ENCODE measurements at places on chromosomes 2 and 18. TPM values are rescaled to one million over a fixed set of nuclear protein-coding genes. Genes with fewer than 3 reads are reported as not detected.
A peak's percentile ranks its signal among the peaks of the same experiment; 100 is the strongest.

Gene EGR4
- 0.06 TPM for total RNA-seq

Gene LYPD6
- total RNA-seq, result 10.7 TPM

Gene ALK
- total RNA-seq, result 0.88 TPM

GRCh38 chr18:75654851-75655751, 227.6 kb upstream of the SMIM21 start:
- H3K36me3 ChIP-seq, result no peaks in the 10 kb centered on the region
- H3K4me1 ChIP-seq, result no peaks in the 10 kb centered on the region
- no peak for DNase-seq
- no peak overlapping the region for H3K4me3 ChIP-seq
- H3K27me3 ChIP-seq, result no peaks in the 10 kb centered on the region

GRCh38 chr2:41853427-41854191, 194.2 kb upstream of the PKDCC start:
- H3K36me3 ChIP-seq, result no peaks in the 10 kb centered on the region
- DNase-seq, result peak; percentile 76
- H3K4me1 ChIP-seq, result no peaks in the 10 kb centered on the region
- H3K27me3 ChIP-seq, result peaks cover 23% of the 10 kb centered on the region
- H3K4me3 ChIP-seq, result no peak overlapping the region
- no peak overlapping the region for H3K27ac ChIP-seq

- no peaks in the 10 kb centered on the region for H3K27me3 ChIP-seq
- no peak overlapping the region for H3K4me3 ChIP-seq
- H3K36me3 ChIP-seq, result no peaks in the 10 kb centered on the region
- DNase-seq, result no peak
- no peak overlapping the region for H3K27ac ChIP-seq
- H3K4me1 ChIP-seq, result no peaks in the 10 kb centered on the region
Measured at GRCh38 chr18:61869636-61870035, 23.2 kb downstream of the RNF152 start.

- peaks cover 100% of the 10 kb centered on the region for H3K27me3 ChIP-seq
- H3K4me1 ChIP-seq, result no peaks in the 10 kb centered on the region
- DNase-seq, result no peak
- peak overlapping the region; percentile 60 for H3K4me3 ChIP-seq
Measured at GRCh38 chr2:63049211-63049969, 1.2 kb upstream of the OTX1 start.

All from cardiac muscle cell (in vitro differentiated cells and primary cell).